ENCODE measurements at places on chromosomes 2 and 18.

DNA sequence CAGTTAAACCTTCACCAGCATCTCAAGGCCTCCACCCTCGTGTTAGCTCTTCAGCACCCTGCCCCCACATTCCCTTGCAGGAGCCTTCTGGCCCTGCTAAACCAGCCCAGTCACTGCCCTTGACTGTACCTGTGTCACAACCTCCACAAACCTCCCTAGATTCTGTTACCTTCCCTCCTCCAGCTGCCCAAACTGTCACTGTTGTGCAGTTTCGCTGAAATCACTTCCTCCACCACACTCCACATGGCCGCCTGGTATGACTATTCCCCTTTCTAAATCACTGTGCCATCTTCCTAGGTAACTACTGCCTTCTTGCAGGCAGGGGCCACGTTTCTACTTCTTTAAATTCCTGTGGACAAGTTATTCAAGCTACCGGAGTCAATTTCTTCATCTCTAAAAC lies 160.2 kb downstream of the GALNT14 start:
- DNase-seq = no peak

GRCh38 chr2:212359425-212360067 lies 179.1 kb downstream of the ERBB4 start:
- DNase-seq = no peak

- no peak for DNase-seq
Measured at GRCh38 chr2:95069465-95069864, 44.0 kb downstream of the MAL start.

- DNase-seq = no peak
Measured at GRCh38 chr2:23754970-23755369, 172.0 kb downstream of the ATAD2B start.

DNA sequence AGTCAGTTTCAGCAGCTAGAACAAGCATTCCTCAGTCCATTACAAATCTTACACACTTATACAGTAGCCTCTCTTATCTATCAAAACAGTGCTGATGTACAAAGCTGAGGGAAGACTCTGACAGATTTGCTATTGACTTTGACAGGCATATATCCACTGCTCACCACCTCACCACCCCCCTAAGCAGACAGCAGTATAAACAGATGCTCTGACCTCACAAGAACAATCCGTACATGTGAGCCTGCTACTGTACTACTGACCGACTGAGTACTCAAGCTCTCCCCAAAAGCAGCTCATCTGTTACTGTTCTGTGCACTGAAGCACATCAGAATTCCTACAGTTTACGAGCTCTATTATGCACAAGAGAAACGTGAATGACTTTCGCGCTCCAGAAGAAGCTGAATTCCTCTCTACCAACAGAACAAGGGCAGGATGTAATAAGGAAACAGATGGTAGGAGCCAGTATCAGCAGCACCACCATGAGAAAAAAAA lies 95.6 kb upstream of the PDE1A start:
- no peak for DNase-seq

GRCh38 chr2:233852056-233852455 lies 2.3 kb downstream of the HJURP start:
- DNase-seq = no peak

DNA sequence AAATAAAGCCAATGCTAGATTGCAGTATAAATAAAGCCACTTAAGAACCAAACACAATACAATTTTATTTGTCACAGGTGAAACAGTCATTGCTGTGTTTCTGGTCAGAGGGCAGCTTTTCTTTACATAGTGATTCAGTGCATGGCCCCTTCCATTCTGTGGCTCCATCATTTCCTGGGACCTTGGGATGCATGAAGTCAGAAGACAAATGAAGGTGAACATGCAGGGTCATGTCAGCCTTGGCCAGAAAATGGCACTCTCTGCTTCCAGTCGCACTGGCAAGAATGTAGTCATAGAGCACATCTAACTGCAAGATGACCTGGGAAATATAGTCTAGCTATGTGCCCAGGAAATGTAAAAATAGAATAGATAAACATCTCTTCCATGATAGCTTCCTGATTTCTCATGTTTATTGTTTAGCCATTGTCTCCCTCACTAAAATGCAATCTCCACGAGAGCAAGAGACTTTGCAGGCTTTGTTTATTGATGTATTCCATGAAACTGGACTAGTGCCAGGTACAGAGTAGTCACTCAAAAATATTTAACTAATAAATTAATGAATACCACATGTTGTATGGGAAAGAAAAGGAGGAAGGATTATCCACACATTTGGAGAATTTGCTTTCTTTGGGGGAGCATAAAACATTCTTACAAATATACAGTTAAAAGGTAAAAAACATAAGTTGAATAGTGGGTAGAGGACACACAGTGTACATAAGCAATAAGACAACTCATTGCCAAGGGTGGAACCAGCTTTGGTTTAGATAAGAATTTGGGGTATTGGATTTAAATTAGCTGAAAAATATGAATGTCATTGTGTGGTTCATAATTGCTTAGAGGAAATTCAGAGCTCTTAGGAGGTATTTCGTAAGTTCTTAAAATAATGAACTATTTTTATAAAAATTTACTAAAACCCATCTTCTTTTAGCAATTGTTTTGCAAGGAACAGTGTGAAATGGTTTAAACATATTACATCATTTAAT lies 343.8 kb downstream of the PID1 start:
- no peak for DNase-seq

DNA sequence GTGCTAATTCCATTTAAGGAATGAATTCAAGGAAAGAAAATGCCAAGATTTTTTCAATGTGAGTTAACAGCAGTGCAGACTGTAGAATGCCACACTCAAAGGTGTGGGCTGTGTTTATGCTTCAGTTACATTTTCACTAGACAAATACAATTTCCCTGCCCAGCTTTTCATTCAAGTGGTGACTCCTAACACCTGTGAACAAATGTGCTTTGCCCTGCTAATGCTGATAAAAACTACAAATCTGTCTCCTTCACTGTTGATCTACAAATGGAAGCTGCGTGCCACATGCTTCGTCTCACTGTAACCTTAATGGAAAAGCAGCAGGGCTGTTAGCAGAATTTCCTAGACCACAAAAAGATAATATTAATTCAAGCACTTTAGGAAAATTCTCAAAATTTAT lies 19.8 kb upstream of the TCF4 start:
- no peak for DNase-seq

DNA sequence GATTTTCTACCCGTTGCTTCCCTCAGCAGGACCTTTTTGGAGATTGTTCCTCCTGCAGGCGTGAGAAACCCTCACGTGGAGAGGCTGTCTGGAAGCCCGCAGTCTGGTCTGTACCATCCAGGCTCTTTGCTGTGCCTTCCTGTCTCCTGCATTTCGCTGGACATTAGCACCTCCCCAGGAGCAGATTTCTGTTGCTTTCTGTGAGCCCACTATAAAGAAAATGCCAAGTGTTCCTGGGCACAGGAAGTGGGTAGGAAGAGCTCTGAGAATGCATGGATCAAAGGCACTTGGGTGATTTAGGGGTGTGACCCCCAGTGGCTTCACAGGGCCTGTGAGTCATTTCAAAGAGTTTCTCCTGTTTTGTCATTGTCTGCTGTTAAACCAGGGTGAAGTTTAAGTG lies 27.3 kb downstream of the SPTBN1 start:
- DNase-seq = no peak

DNA sequence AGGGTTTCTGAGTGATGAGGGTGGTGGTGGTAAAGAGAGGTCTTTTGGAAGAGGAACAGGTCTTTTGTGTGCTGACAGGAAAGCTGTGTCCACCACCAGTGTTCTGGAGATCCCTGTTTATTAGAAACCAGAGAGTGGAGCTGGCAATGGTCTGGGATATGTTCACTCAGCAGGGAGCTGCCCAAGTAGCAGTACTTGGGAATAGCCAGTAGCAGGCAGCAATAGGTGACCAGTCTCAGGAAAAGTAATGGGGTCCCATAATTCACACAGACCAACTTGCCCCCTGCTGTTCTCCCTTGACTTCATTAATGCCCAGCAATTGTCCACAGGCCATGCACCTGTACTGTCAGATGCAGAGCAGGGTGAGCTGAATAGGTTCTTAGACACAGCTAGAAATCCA lies 1.8 kb downstream of the TSPYL6 start:
- DNase-seq = no peak
